ENCODE measurements at places on chromosomes 4 and X. TPM values are rescaled to one million over a fixed set of nuclear protein-coding genes. Genes with fewer than 3 reads are reported as not detected.

Gene SLC9B2
- 19.1 TPM for total RNA-seq

Gene CXCL1
- total RNA-seq, result not detected

Gene TCEAL6
- not detected for total RNA-seq

Gene PRICKLE3
- total RNA-seq, result 13.9 TPM

Gene DRD5
- not detected for total RNA-seq

Gene MTMR8
- 4.0 TPM for total RNA-seq

All from activated CD8-positive, alpha-beta T cell treated with anti-CD3 and anti-CD28 coated beads, Interleukin-2, amount 10 ng/mL, durations not matched to agents 7 days and 5 days (primary cell).